Activated CD8-positive, alpha-beta memory T cell treated with anti-CD3 and anti-CD28 coated beads for 36 hours (primary cell): ENCODE measurements at places on chromosomes 5 and 9. TPM values are rescaled to one million over a fixed set of nuclear protein-coding genes. Genes with fewer than 3 reads are reported as not detected.

SH3GLB2 gene
- total RNA-seq, result 56.3 TPM

SURF6 gene
- 34.2 TPM for total RNA-seq

NRARP gene
- 3.0 TPM for total RNA-seq

TMEM252 gene
- total RNA-seq, result not detected

PAEP gene
- total RNA-seq, result not detected

EIF4E1B gene
- total RNA-seq, result not detected

GPR21 gene
- total RNA-seq, result not detected

ATOSB gene
- 5.7 TPM for total RNA-seq

CHSY3 gene
- 0.06 TPM for total RNA-seq

LHX6 gene
- total RNA-seq, result not detected

NKD2 gene
- 0.59 TPM for total RNA-seq

ASPN gene
- total RNA-seq, result not detected
